ENCODE measurements at places on chromosomes 2 and 18.

- no peak for DNase-seq
These were observed 103.3 kb downstream of the COL6A3 start for GRCh38 chr2:237310515-237311114.

GRCh38 chr2:189609423-189609816 lies 28.8 kb upstream of the SLC40A1 start:
- no peak for DNase-seq

DNA sequence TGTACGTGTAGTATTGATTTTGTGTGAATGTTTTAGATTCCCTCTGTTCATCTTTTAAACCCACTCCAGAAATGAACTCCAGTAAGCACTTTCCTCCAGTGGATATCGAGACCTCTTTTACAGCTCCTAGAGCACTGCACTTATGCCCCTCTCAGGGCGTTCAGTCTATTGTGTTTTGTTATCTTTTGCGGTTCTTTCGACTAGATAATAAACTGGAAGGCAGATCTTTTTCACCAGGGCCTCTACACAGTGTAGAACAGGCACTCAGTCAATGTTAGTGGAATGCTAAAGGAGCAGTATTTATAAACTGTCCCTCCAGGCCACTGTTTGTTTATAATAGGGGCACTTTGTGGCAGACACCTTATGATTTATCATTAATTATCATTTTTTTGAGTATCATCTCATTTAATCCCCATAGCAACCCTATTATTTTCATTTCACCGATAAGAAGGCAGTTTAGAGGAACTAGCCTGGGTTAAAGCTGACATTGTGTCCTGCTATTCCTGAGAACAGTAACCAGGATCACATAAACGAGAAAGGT lies 742 bp upstream of the SOS1 start:
- no peak for DNase-seq

DNA sequence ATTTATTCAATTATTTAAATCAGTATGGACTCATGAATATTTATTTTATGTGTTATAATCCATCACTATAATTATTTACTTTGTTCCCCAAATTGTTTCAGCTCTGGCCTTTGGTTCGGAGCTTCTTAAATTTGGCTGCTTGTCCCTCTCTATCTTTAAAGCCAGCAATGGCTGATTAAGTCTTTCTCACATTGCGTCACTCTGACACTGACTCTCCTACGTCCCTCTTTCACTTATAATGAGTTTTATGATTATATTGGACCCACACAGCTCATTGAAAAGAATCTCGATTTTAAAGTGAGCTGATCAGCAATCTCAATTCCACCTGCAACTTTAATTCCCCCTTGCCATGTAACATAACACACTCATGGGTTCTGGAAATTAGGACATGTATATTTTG lies 185.2 kb upstream of the SLC39A10 start:
- DNase-seq, result no peak

DNA sequence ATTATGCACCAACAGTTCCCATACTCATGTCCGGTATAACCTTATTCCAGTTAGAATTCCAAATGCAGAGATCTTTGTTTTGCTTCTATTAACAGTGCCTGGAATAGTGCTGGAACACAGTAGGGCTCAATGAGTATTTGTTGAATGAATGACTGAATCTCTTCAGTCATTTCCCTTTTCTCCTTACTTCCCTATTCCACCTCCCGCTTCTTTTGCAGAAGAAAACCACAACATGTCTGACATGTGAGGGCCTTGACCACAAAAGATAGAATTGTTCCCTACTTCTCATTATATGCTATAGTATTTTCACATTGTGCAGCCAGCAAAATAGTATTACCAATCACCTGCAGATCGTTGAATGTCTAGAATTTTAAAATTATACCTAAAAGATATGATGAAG lies 19.5 kb upstream of the HNRNPLL start:
- no peak for DNase-seq

GRCh38 chr2:101692766-101693165 lies 4.7 kb upstream of the MAP4K4 start:
- no peak for DNase-seq

- DNase-seq, result no peak
These were observed 13.7 kb upstream of the GAL3ST2 start for GRCh38 chr2:241762933-241763369.

DNA sequence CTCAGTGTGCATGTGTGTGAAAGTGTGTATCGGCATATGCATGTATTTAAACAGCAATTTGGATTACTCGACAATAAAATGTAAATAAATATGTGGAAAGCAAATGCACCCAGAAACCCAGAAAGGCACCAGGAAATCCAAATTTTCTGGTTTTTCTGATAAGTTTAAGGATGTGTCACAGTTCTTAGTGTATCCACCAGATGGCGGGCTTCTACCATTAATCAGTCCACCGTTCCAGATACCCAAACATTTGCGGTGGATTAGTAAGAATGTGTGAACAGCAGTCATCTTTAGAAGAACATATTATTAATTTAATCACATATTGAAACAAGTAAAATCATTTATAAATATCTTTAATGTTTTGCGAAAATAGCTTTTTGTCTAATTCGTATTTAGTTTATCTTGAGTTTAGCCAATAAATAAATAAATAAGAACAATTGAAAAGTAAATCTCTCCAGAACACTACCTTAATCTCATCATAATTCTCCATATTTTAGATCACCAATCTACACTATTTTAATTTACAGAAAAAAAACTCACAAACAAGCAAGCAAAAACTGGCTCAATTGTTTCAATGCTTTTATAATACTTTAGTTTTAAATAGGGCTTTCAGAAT lies 298.9 kb downstream of the DSEL start:
- DNase-seq, result peak; percentile 40

DNA sequence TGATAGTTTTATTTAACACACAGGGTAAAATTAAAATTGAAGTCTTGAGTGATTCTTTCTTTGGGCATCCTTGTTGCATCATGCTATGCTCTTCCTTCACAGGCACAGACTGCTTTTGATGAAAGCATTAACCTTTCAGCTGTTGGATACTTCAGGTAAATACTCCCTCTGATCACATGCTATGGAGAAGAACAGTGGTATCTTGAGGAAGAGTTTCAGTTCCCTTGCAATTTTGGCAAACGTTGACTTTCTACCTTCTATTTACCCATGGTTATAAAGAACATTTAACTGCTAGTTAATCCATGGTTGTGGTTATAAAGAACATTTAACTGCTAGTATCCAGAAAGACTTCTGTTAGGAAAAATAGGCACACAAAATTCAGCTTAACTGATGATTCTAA lies 75.7 kb downstream of the AOX1 start:
- no peak for DNase-seq

GRCh38 chr2:72864500-72864899 lies 22.7 kb upstream of the SPR start:
- no peak for DNase-seq

- no peak for DNase-seq
These were observed 343.2 kb upstream of the TNP1 start for GRCh38 chr2:217203086-217203485.

GRCh38 chr2:27185331-27186026 lies 26.4 kb upstream of the ATRAID start:
- DNase-seq, result no peak

- no peak for DNase-seq
These were observed 199.2 kb upstream of the NRP2 start for GRCh38 chr2:205483095-205483494.

DNA sequence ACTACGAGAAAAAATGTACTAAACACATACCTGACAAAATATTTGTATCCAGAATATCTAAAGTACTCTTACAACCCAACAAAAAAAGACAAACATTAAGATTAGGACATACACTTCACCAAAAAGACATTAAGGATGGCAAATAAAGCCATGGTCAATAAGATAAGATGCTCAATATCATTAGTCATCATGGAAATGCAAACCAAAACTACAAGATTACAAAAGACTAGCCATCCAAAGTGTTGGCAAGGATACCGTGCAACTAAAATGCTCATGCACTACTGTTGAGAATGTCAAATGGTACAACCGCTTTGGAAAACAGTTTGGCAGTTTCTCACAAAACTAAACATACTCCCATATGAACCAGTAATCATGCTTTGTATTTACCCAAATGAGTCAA lies 29.7 kb downstream of the MAP3K2 start:
- no peak for DNase-seq

- no peak for DNase-seq
These were observed 18.2 kb downstream of the IWS1 start for GRCh38 chr2:127508023-127508630.

All from WTC11 (cell line).